Gastroesophageal sphincter (tissue), 4 donors: ENCODE measurements at places on chromosomes 1 and 21.

GRCh38 chr1:116834595-116834994 is 75.1 kb upstream of the PTGFRN start:
- no peaks in the 10 kb centered on the region for H3K4me1 ChIP-seq
- H3K27ac ChIP-seq, result no peak overlapping the region
- no peaks in the 10 kb centered on the region for H3K36me3 ChIP-seq
- no peak overlapping the region for H3K4me3 ChIP-seq
- peaks cover 6% of the 10 kb centered on the region for H3K27me3 ChIP-seq
- ATAC-seq, result no peak

DNA sequence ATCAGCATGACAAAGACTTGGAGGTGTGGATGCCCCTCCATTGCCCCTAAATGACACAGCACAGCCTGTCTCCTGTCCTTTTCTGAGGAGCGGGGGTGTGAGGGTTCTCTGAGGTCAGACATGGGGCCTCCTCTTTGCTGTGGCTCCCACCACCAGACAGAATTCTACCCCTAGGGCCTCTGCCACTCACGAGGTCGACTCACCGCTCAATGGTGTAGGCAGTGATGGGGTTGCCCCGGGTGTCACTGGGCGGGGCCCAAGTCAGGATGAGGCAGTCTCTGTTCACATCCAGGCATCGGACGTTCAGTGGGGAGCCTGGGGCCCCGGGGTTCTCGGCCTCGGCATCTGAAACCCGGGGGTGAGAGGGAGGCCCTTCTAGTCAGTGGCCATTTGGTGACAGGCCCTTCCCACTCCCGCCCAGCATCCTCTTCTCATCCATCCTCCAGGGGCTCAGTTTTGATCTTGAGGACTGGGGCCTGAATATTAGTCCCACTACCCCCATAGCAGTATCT is 19.9 kb downstream of the MYOM3 start:
- ATAC-seq, result no peak
- H3K36me3 ChIP-seq, result no peaks in the 10 kb centered on the region
- H3K4me3 ChIP-seq, result no peak overlapping the region
- no peak overlapping the region for H3K27ac ChIP-seq

GRCh38 chr1:156768610-156769295 is 1.4 kb downstream of the PRCC start:
- peaks cover 20% of the 10 kb centered on the region for H3K36me3 ChIP-seq
- no peaks in the 10 kb centered on the region for H3K27me3 ChIP-seq
- peak overlapping the region; percentile 94 for H3K27ac ChIP-seq
- H3K4me1 ChIP-seq, result no peaks in the 10 kb centered on the region
- H3K4me3 ChIP-seq, result peak overlapping the region; percentile 84

DNA sequence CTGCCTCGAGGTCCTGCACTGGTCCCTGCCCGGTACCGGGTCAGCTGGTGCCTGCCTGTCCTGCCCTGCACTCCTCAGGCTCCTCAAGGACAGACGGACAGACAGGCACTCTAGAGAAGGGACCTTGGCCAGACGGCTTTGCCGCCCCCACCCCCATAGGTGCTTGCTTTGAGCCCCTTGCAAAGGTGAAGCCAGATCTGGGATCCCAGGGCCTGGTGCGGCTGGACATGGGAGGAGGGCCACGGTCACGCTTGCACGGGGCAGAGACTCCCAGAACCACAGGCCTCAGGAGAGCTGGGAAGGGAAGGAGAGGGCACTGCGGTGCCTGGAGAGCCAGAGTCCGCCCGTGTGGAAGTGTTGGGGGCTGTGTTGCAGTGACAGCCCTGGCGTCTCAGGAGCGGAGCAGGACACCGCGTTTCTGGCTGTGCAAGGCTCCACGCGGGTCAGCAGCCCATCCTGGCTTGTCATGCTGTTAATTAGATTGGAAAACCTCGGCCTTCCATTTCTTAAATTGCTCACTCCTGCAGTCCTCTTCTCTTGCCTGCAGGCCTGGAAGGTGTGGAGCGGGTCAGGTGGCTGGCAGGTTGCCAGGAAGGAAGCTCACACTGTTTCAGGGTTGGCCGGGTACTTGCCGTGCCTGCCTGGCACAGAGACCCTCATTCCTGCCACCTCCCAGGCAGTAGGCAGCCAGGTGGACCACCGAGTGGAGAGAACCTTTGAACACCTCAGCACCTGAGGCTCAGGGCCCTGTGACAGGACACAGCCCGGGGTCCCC is 16.3 kb downstream of the COL18A1 start:
- H3K4me1 ChIP-seq, result no peaks in the 10 kb centered on the region
- no peak for ATAC-seq
- H3K27ac ChIP-seq, result no peak overlapping the region
- H3K36me3 ChIP-seq, result no peaks in the 10 kb centered on the region
- no peak overlapping the region for H3K4me3 ChIP-seq
- H3K27me3 ChIP-seq, result no peaks in the 10 kb centered on the region

- no peaks in the 10 kb centered on the region for H3K36me3 ChIP-seq
- H3K27me3 ChIP-seq, result peaks cover 32% of the 10 kb centered on the region
- H3K27ac ChIP-seq, result no peak overlapping the region
- H3K4me1 ChIP-seq, result no peaks in the 10 kb centered on the region
- no peak for ATAC-seq
Observed at GRCh38 chr1:21604208-21604957, 64.8 kb downstream of the RAP1GAP start.

DNA sequence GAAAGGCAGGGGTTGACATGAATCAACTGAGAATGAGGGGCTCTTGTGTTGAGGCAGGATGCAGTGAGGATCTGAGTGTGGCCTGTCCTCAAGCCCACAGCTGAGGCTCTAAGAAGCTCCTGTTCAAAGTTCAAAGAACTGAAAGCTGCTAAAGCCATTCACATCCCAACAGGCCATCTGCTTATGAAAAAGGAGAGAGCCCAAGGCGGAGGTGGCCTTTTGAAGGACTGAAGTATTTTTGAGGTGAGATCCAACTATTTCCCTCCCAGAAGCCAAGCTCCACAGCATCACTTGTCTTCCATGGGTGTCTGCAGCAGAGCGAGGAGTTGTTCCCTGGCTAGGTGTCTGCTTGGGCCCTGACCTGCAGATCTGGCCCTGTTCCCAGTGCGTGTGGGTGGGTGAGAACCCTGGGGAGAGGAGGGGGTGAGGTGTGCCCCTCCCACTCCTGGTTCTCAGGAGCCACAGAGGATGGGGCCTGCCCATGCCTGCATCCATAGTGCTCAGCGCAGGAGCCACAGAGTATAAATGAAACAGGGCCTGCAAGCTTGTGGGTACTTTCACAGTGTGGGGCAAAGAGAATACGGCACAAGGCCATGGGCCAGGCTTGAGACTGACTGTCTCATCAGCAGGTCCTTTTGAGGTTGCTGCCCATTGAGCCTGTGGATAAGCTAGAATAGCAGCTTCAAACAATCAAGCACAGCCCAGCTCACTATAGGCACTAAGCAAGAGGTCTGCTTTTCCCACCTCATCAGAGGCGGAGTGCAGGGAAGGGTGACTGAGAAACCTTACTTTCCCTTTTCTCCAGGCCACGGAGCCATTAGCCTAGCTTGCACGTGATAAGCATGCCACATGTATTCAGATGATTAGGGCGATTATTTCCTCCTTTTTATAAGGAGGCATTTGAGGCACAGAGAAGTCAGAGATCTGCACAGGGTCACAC is 15.7 kb downstream of the REG4 start:
- H3K36me3 ChIP-seq, result no peaks in the 10 kb centered on the region
- H3K27me3 ChIP-seq, result no peaks in the 10 kb centered on the region
- ATAC-seq, result no peak
- no peak overlapping the region for H3K4me3 ChIP-seq
- no peaks in the 10 kb centered on the region for H3K4me1 ChIP-seq

DNA sequence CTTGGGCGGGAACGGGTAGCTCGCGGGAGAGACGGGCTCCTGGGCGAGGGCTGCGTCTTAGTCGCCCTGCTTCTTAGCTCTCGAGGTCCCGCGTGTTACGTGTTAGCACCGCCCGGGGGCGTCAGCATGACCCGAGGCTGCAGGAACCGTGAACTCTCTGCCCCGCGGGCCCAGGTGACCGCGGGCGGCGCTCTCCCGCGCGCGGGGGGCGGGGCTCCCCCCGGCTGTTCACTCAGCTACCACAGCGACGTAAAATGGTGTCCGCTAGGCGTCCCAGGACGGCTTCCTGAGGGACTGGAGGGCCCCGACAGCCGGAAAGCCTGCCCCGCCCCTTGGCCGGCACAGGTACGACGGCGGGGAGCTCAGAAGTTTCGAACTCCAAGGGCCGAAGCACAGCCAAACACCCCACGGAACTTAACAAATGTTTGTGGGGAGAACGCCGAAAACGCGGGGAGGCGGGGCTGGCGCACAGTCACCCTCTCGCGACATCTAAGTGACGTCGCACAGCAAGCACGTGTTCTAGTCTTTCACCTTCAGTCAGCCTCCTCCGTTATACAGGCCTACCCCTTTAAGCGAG is 780 bp upstream of the RBM15 start:
- ATAC-seq, result peak; percentile 90
- H3K27me3 ChIP-seq, result no peaks in the 10 kb centered on the region
- H3K27ac ChIP-seq, result peak overlapping the region; percentile 72
- no peaks in the 10 kb centered on the region for H3K36me3 ChIP-seq
- H3K4me1 ChIP-seq, result peaks cover 4% of the 10 kb centered on the region
- H3K4me3 ChIP-seq, result peak overlapping the region; percentile 80

GRCh38 chr1:95625224-95625623 is 391.2 kb downstream of the RWDD3 start:
- ATAC-seq, result no peak
- no peaks in the 10 kb centered on the region for H3K4me1 ChIP-seq
- no peak overlapping the region for H3K27ac ChIP-seq
- H3K4me3 ChIP-seq, result no peak overlapping the region

GRCh38 chr1:11875094-11875493 is 16.3 kb upstream of the NPPB start:
- no peaks in the 10 kb centered on the region for H3K36me3 ChIP-seq
- H3K4me3 ChIP-seq, result no peak overlapping the region
- H3K4me1 ChIP-seq, result no peaks in the 10 kb centered on the region
- no peak for ATAC-seq
- H3K27me3 ChIP-seq, result peaks cover 90% of the 10 kb centered on the region

DNA sequence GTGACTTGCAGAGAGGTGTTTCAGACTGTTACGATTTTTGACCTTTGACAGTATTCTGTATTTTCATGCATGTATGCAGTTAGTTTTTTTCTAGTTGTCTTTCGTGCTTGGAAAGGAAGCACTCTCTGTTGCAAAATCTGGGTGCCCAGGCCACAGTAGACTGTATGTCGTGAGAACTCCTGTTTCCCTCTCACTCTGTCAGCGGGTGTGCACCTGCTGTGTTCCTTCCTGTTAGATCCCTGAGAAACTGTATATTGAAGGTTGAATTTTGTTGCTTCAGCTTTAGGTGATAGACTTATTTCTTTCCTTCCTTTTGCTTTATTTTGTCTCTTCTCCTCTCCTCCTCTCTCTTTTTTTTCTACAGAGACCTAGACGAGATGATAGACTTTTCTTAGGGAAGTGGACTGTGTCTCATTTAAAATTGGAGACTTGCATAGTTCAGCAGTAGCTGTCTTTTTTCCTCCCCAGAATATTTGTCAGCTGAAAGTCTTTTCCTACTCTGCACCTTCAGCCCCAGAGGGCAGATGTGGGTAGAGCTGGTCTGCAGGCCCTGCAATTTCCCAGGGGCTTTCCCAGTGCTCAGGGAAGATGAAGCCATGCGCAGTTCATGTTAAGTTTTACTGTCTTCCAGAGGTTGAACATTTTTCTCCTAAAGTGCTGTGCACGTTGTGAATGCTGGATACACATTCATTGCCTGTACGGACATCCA is 1.4 kb downstream of the TRAPPC10 start:
- H3K27me3 ChIP-seq, result no peaks in the 10 kb centered on the region
- no peak for ATAC-seq
- H3K4me3 ChIP-seq, result peak overlapping the region; percentile 97
- H3K27ac ChIP-seq, result peak overlapping the region; percentile 99
- H3K4me1 ChIP-seq, result peaks cover 60% of the 10 kb centered on the region
